ENCODE measurements at places on chromosomes 6 and 20.

GRCh38 chr6:143410859-143411270, 39.6 kb downstream of the ADAT2 start:
- DNase-seq = no peak

- no peak for DNase-seq
These were observed 104.5 kb downstream of the CD24 start for GRCh38 chr6:106870069-106870468.

DNA sequence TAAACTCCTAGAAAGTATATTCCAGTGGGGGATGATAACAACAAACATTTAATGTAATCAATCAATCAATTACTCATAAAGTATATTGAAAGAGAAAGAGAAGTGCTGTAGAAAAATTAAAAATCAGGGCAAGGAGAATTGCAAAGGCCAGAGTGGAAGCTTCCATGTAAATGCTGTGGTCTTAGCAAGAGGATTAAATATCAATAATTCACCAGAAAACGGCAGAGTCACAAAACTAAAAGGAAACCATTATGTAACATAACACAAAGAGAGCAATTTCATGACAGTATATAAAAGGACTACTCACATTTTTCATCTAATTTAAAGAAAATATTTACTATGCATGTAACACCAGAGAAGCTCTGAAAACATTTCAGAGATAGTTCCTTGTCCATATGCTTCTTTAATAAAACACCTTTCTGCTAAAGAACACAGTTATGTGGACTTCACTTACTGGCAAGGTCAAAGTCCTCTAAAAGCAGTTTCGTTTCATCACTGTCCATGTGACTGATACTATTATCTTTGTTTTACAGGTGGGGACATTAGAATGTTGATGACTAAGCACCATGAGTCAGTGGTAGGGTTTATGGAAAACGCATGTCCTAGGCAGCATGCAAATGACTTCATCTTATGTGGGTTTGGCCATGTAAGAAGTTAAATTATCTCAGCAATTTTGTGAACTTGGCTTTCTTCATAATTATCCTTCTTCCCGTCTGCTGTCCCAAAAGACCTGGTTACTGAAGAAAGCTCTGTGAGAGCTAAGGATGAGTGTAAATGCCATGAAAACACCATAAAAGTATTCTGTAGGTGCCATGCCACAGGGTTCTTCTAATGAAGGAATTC, 185.8 kb upstream of the TENT5A start:
- DNase-seq = no peak

DNA sequence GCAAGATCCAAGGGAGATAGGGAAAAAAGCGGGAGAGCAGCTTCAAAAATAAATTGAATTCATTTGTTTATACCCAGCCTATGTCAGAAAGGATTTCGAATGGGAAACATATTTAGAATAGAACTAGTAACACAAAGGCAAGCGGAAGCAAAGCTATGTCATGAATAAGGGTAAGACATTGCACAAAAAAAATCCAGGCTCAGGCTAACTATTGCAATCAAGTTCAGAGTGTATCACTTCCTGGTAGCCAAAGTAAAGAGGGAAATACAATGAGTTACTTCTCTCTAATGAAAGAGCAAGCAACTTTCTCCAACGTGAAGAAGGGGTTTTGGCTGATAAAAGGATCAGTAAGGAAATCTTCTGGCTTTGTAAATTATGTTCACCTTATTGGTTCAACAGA, 212.8 kb downstream of the ZMYND8 start:
- no peak for DNase-seq

- no peak for DNase-seq
These were observed 1.2 kb upstream of the PNPLA1 start for GRCh38 chr6:36268478-36269275.

DNA sequence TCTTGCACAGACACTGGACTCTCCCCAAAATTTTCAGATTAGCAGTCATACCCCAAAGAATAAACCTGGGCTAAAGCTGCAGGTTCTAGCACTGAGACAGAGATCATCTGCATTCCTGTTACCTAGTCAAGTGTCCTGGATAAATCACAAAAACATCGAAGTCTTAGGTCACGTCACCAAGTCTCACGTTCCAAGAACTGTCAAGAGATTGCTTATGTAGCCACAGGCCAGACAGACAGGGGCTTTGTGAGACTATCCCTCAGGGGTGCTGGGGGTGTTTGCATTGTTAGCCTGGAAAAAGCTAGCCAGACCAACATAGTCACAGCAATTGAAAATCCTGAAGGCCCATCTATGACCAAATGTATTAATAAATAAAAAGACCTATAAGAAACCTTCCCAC, 243.1 kb upstream of the PREP start:
- DNase-seq = no peak

DNA sequence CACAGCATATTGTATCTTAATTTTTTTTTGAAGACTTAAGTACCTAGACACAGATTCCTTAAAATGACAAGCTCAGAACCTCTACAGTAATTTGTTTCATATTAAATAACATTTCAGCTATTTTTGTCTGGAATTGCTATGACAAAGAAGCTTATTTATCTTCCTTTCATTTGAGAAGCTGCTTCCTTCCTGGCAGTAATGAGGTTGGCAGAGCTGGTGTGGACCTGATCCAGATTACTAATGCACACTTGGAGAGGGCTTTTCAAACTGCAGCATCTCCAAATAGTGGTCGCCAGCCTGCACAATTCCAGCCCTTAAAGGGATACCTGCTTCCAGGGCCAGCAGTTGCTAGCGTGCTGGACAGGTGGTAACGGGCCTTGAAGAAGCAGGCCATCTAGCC, 12.1 kb downstream of the PTCHD4 start:
- DNase-seq = no peak

GRCh38 chr6:158996856-158997255, 3.1 kb downstream of the RSPH3 start:
- DNase-seq = no peak

GRCh38 chr20:62825333-62825985, 8.6 kb downstream of the COL9A3 start:
- DNase-seq = no peak

Measured in activated gamma-delta T cell (primary cell).